ENCODE measurements at places on chromosomes 1 and 21.

DNA sequence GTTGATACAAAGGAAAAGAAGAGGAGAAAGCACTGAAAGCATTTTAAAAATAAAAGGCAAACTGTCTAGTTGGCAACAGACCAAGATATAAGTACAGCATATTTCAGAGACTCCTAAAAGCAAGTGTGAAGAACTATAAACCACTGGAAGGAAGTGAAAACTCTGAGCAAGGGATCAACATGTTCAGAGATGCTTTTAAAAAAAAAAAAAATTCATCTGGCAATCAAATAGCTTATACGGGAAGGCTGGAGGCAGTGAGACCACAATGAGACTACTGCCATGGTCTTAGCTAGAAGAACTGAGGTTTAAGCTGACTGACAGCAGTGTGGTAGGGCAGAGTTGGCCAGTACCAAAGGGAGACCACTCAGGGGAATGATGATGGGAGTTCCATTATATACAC, 124.3 kb downstream of the VAV3 start:
- DNase-seq: no peak

GRCh38 chr1:155127105-155127966, at the start of gene EFNA1:
EFNA1 (plus strand) TSS chr1:155127876; CDS start chr1:155127978, 102 bp downstream.
- peak; percentile 68 for DNase-seq

- DNase-seq: no peak
Observed at GRCh38 chr1:86596224-86596623, 49.3 kb downstream of the CLCA4 start.

DNA sequence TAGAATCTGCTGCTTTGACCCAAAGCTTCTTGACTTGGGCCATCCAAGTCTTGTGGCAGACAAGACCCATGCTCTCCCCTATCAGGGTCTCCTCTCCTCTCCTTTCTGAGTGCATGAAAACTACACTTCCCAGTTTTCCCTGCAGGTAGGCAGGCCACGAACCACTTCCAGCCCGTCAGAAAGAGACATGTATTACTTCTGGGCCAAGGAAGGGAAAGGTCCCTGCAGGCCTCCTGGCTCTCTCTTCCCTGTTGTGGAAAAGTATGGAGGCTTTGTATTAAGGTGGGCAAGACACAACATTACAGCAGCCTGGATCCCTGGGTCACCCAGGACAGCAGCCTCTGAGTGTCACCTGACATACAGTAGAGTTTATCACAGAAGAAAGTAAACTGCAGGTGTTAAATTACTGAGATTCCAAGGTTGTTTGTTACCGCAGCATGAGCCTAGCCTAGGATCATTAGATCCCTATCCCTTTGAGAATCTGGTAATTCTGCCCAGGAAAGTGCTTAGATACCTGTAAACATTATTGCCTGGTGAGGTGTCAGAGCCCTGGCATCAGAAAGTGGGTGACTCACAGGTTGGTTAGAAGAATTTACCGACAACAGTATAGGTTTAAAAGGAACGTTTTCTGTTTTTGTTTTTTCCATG, 717.3 kb downstream of the MATN1 start:
- DNase-seq: no peak

GRCh38 chr1:54391450-54392209, 14.6 kb downstream of the SSBP3 start:
- DNase-seq: no peak

GRCh38 chr1:168301664-168302320, 21.1 kb downstream of the TBX19 start:
- DNase-seq: no peak

- DNase-seq: no peak
Observed at GRCh38 chr1:236167578-236167977, 25.2 kb downstream of the GPR137B start.

DNA sequence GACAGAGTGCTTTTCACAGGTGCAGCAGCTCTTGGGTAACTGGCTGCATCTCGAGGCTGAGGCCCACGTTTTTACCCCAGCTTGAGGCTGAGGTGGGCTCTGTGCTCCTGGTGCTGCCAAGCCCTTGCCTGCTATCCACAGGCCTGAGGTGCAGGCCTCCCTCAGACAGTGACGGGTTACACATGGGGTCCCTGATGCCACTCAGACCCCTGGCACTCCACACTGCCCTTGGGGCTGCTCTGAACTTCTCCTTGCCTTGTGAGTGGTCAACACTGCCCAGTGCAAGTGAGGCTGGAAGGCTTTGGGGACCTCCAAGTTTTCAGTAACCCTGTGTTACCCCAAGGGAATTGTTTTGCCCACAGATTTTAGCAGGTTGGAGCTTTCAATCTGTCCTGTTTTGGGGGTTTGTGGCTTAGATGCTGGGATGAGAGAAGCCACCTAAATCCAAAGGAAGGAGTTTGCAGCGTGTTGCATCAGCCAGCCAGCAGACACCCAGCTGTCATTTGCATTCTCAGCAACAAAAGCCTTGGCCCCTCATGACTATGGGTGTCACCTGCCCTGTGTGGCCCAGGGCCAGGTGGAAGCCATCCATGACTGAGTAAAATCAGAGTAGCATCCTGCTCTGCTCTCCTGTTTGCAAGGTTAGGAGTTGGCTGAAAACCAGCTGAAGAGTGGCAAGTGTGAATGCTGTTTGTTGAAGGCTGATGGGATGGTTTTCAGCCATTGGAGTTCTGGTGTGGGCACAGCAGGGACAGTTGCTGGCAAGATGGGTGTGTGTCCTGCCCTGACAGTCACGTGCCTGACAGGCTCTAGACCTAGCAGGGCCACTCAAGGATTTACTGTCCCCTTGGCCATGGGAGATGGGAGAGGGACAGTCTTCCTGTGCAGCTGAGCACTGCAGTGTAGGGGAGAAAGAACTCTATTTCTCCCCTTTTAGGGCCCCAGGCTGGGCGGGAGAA, 3.2 kb downstream of the RNF187 start:
- no peak for DNase-seq

DNA sequence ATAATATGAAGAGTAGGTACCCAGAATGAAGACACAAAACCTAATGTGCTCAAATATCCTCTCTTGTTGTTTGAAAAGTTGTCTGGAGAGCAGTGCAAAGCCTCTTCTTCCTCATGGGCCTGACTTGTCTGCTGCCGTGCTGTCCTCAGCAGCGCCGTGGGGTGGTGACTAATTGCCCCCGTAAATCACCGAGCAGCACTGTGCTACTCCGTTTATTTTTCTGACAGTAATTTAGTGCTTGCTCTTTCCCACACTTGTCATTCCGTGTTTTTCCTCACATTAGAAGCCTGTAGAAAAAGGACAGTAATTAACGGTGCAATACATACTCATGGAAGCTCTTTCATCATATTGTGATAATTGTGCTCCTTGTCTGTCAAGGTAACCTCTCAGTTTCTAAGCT, 114.8 kb upstream of the BARHL2 start:
- no peak for DNase-seq

- peak; percentile 76 for DNase-seq
Observed at GRCh38 chr1:3543076-3544039, 68.0 kb downstream of the MEGF6 start.

DNA sequence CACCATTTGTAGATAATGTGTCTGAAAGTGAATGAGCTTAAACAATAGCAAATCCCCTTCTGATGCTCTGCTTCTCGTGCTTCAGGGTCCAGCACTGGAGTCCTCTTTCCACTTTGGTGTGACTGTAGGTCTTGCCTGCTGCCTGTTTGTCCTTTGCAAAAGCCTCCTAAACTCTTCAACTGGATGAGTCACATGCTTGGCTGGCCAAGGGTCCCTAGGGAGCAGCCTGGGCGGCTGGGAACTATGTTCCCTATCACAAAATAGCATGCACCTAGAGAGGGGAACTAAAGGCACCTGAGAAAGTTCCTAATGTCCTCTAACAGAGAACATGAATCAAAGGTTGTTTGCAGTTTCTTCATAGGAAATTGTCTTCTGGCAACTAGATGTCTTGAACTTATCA, 607.2 kb upstream of the PLXNA2 start:
- no peak for DNase-seq

DNA sequence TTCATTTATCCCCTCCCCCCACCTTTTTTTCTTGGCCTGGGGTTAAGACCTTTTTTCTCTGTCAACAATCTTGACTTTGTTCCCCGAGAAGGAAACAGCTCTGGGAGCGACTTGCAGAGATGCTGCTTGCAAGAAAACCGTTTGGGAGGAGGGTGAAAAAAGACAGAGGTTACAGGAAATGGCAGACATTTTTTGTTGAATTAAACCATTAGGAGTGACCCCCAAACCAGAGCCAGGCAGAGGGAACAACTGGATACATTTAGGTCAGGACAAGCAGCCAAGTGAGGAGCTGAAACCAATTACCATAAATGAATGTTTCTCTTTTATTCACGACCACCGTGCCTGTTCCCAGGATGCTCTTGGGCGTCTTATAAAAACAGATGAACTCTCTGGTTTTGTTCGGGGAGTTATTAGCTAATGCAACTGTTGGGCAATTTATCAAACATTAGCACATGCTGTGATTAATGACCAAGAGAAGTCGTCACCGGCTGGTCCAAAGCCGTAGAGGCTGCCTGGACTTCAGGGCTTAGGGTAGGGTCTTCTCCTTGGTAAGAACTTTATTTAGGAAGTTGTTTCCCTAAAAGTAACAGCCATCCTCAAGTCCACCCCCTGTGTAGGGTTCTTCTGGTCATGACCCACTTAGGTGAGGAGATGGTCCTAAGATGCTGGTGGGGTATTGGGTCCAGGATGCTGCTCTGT, 141.0 kb downstream of the FOXD2 start:
- DNase-seq: no peak

GRCh38 chr21:45154511-45155508, 80.4 kb downstream of the ADARB1 start:
- DNase-seq: peak; percentile 78

- no peak for DNase-seq
Observed at GRCh38 chr1:17052641-17053040, 1.2 kb downstream of the SDHB start.

DNA sequence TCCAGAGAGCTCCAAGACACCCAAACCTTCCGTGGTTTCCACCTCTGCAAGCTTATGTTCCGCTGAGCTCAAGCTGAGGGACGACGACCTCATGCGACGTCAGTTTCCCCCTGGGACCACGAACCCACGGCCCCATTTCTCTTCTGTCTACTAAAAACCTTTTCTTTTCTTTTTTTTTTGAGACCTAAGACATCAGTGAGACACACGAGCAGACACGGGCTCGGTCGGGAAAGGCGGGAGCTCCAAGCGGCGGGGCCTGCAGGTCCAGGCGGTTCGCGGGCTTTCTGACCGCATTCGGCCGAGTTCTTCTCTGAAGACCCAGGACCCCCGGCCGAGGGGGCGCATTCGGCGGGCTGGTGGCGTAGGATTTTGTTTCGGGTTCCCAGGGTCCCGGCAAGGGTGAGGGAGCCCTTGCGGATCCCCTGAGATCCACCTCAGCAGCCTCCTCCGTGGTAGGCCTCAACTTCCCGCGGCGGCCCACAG, 402 bp downstream of the C21orf58 start:
- DNase-seq: no peak

GRCh38 chr1:53641481-53642214, 97.3 kb downstream of the GLIS1 start:
- DNase-seq: no peak

DNA sequence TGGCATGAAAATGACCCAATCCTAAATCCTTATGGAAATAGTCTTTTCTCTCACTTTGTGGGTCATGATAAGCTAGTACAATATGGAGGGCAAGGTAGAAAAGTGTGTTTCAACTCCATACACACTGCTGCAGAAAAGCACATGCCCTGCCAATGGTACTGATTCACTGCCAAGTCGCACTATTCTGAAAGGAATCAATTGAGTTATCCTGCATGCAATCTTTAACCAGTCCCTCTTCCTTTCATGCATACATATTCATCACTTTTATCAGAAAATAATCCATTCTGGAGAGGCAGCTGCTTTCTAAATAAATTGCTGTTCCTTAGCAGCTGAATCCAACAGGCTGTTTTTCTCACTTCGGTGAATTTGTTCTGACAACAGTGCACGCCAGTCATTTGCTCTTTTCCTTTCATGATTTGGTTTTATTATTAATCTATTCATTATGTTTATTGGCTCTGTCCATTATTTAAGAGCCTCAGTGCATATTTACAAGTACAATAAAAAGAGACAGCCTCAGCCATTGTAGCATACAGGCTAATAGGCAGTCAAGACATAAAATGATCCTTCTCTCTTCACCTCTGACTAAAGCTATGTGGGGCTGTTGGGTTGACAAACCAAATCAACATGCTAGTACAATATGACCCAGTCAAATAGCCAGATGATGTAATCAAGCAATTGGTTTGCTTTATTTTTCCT, 108.8 kb downstream of the CHD1L start:
- DNase-seq: no peak

DNA sequence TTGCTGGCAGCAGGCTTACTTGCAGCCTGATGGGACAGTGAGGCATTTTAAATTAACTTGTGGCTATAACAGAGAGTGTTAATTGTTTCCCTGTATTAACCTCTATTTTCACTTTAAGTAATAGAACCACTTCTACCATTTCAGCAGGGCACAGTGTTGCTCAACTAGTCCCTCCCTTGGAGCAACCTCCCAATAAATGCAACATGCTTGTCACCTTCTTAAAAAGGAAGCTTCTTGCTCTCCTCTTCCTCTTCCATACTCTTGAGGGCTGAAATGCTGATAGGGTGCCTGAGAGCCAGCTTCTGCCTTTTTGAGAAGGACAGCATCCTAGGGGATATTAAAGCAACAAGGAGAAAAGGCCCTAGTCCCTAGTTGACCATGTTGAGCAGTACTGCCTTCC, 52.1 kb downstream of the C4BPA start:
- no peak for DNase-seq

GRCh38 chr1:113369699-113370098, 20.6 kb upstream of the MAGI3 start:
- no peak for DNase-seq

- no peak for DNase-seq
Observed at GRCh38 chr1:104702731-104703130, 953.0 kb downstream of the AMY1C start.

GRCh38 chr1:235077571-235078479, 50.8 kb downstream of the TOMM20 start:
- no peak for DNase-seq

DNA sequence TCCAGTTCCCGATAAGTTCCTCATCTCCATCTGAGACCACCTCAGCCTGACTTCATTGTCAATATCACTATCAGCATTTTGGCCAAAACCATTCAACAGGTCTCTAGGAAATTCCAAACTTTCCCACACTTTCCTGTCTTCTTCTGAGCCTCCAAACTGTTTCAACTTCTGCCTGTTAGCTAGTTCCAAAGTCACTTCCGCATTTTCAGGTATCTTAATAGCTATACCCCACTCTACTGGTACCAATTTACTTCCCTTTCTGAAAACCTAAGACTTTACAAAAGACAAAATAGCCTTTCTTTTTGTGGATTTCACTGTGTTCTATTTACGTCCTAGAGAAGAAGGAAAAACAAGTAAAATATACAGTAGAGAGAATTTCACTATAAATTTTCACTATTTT, 147.0 kb upstream of the FMN2 start:
- DNase-seq: no peak

- DNase-seq: no peak
Observed at GRCh38 chr1:25054526-25055323, 124.6 kb upstream of the RUNX3 start.

DNA sequence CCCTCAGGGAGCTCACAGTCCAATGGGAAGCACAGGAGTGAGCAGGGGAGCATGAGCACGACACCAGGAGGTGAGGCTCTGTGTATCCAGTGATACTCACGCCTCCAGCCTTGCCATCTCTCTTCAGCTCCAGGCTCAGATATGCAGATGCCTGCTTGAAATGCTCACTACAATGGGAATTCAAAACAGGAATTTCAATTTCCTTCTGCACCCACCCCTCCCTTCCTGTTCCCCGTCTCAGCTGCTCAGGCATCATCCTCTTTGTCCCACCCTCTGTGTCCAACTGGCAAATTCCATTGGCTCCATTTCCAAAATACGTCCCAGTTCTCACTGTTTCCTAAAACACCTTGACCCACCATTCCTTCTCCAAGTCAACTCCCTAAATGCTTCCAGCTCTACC, 58.9 kb downstream of the FBXO2 start:
- DNase-seq: no peak
